Activated CD4-positive, alpha-beta T cell treated with anti-CD3 and anti-CD28 coated beads, Interleukin-2, amount 10 ng/mL, durations not matched to agents 7 days and 5 days (primary cell): ENCODE measurements at places on chromosomes 4 and X. TPM values are rescaled to one million over a fixed set of nuclear protein-coding genes. Genes with fewer than 3 reads are reported as not detected.

- no peak for DNase-seq
- H3K36me3 ChIP-seq, result no peaks in the 10 kb centered on the region
- no peaks in the 10 kb centered on the region for H3K4me1 ChIP-seq
Observed at GRCh38 chr4:89496851-89497250, 189.3 kb upstream of the GPRIN3 start.

The PSMD10 gene
- total RNA-seq, result 33.7 TPM

DNA sequence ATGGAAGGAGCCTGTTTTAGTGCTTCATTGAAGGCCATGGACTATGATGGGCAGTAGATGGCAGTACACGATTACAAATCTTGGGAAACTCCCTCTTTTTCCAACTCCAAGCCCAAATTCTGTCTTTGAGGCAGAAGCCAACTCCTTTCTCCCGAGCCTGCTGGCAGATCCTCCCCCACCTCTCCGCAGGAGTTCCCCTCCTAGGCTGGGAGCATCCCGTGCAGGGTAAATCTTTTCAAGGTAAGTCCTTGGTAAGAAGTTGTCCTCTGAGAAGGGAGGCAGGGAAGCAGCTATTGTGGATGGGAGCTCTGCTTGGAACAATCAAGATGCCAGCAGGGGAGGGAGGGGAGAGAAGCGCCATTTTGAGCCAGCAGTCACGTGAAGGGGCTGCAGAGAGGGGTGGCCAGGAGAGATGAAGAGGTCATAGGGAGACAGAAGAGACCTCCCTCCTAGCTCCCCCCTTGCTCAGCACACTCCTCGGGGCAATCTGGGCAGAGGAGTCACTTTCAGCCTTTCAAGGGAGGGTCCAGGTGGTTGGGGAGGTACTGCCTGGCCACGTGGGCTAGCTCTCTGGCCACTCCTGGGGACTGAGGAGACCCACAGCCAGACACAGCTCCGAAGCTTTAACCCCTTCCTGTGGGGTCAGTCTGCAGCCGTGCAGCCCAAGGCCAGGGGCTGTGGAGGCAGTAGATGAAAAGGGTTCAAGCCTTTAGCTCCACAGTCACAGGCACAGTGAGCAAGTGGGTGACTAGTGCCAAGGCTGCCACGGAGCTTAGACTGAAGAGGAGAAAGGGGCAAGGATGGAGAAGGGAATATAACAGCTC lies 9.6 kb downstream of the CC2D2A start:
- H3K27me3 ChIP-seq, result no peaks in the 10 kb centered on the region
- no peaks in the 10 kb centered on the region for H3K36me3 ChIP-seq
- peak; percentile 19 for DNase-seq

The TMEM156 gene
- total RNA-seq, result 19.5 TPM

DNA sequence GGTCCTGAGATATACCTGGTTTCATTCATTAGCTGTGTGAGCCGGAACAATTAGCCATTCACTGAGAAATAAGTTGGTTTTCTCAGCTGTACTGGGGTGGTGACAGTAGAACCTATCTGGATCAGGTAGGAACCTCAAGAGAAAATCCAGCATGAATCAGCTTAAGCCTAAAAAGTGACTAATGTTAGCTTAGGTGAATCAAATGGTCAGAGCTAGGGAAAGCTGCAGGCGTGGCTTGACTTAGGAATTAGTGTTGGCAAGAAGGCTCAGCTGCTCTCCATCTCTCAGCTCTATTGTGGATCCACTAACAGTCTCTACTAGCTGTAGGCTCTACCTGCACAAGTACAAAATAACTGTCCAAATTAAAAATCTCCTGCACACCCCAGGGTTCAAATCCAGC lies 1025.5 kb downstream of the RAB28 start:
- H3K27me3 ChIP-seq, result no peaks in the 10 kb centered on the region
- H3K27ac ChIP-seq, result no peak overlapping the region
- H3K36me3 ChIP-seq, result no peaks in the 10 kb centered on the region
- no peak overlapping the region for H3K4me3 ChIP-seq
- H3K4me1 ChIP-seq, result no peaks in the 10 kb centered on the region

- no peaks in the 10 kb centered on the region for H3K4me1 ChIP-seq
- DNase-seq, result no peak
- H3K4me3 ChIP-seq, result no peak overlapping the region
- no peaks in the 10 kb centered on the region for H3K27me3 ChIP-seq
- H3K36me3 ChIP-seq, result no peaks in the 10 kb centered on the region
- H3K27ac ChIP-seq, result no peak overlapping the region
Observed at GRCh38 chrX:43328358-43328946, 327.6 kb upstream of the MAOA start.

DNA sequence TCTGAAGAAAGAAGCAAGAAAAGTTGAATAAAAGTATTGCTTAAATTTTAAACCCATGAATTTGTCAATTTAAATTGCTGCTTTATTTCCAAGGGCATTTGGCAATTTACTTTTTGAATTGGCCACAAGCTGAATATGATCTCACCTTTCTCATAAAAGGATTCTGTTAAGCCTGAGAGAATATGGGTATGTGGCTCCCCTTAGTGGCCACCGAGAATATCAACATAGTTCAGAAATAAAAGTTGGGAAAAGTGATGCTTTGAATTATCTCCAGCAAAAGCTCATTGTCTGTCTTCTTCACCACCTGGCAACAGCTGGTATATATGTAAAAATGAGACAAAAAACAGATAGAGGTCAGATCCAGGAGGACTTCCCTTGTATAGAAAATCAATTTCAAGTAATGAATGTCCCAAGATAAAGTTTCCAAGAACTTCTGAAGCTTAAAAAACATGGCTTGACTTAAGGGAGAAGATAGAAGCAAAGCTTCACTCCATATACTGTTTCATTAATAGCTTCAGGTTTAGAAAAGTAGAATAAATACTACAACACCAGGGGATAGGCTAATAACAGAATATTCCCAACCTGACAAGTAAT lies 290.7 kb upstream of the FAM241A start:
- DNase-seq, result peak; percentile 29
- no peaks in the 10 kb centered on the region for H3K4me1 ChIP-seq
- no peak overlapping the region for H3K27ac ChIP-seq
- H3K27me3 ChIP-seq, result no peaks in the 10 kb centered on the region
- no peaks in the 10 kb centered on the region for H3K36me3 ChIP-seq

The CHST7 gene
- total RNA-seq, result 9.9 TPM

DNA sequence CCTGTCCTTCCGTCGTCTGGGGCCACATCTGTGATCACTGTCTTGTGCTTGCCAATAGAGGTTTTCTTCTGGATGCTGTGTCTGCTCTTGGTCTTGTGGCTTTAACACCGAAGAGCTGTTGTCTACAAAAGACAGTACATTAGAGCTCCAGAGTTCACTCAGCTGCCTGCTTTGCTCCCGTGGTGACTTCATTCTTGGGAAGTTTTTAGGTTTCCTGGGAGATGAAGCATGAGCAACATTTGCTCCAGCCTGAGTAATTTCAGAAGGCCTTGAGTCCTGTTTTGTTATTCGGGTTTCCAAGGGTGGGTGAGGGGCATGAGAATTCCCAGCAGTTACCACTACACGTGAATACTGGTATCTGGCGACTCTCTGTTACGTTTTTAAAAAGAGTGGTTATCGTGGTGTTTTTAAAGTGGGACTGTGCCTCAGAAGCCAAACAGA lies 189.2 kb downstream of the SHROOM3 start:
- no peak overlapping the region for H3K27ac ChIP-seq
- H3K27me3 ChIP-seq, result peaks cover 18% of the 10 kb centered on the region
- DNase-seq, result no peak
- H3K36me3 ChIP-seq, result no peaks in the 10 kb centered on the region
- no peak overlapping the region for H3K4me3 ChIP-seq

DNA sequence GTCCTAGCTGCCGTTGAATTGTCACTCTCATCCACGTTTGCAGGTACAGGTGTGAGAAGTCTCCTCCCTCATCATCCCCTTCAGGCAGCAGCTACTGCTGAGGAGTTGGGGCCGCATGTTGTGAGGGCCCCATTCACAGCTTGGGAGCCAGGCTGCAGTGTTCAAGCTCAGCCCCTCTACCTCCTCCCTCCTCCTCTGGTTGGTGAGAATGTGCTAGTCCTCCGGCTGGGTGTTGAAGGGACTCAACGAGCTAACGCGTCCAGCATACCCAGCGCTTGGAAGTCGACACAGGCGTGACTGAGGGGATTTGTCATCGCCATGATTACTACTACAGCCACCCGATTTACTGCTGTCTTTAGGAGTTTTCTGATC lies 82.0 kb upstream of the PSAPL1 start:
- no peak for DNase-seq
- no peaks in the 10 kb centered on the region for H3K4me1 ChIP-seq
- no peak overlapping the region for H3K4me3 ChIP-seq
- no peak overlapping the region for H3K27ac ChIP-seq

DNA sequence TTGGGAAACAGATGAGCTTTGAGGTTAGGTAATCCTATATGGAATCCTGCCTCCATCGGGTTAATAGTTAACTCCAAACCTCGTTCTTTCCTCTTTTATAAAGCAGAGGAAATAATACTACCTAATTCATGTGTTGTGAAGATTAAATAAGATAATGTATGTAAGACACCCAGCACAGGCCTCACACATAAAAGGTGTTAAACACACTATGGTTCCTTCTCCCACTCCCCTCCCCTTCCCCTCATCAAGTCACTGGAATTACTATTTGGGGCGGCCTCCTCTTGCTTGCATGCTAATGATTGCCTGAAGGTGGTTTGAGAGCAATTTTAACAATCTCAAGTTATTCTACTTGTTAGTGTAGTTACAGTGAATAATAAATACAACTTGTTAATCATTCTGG lies 404.4 kb upstream of the RASGEF1B start:
- no peak overlapping the region for H3K27ac ChIP-seq
- no peak overlapping the region for H3K4me3 ChIP-seq
- no peaks in the 10 kb centered on the region for H3K27me3 ChIP-seq
- H3K36me3 ChIP-seq, result no peaks in the 10 kb centered on the region
- H3K4me1 ChIP-seq, result no peaks in the 10 kb centered on the region

GRCh38 chrX:21885568-21885967 lies 29.8 kb downstream of the YY2 start:
- H3K4me3 ChIP-seq, result no peak overlapping the region
- H3K27ac ChIP-seq, result no peak overlapping the region
- no peaks in the 10 kb centered on the region for H3K27me3 ChIP-seq
- no peaks in the 10 kb centered on the region for H3K4me1 ChIP-seq
- H3K36me3 ChIP-seq, result peaks cover 15% of the 10 kb centered on the region

GRCh38 chr4:123325241-123325681 lies 71.3 kb upstream of the SPRY1 start:
- H3K4me1 ChIP-seq, result no peaks in the 10 kb centered on the region
- H3K27ac ChIP-seq, result no peak overlapping the region
- peaks cover 6% of the 10 kb centered on the region for H3K27me3 ChIP-seq
- DNase-seq, result no peak

- no peaks in the 10 kb centered on the region for H3K36me3 ChIP-seq
- DNase-seq, result peak; percentile 12
- H3K27ac ChIP-seq, result no peak overlapping the region
- H3K4me3 ChIP-seq, result peak overlapping the region; percentile 70
- peaks cover 32% of the 10 kb centered on the region for H3K4me1 ChIP-seq
- H3K27me3 ChIP-seq, result peaks cover 34% of the 10 kb centered on the region
Observed at GRCh38 chrX:150364347-150365050, 1.4 kb downstream of the MAMLD1 start.

The ITGB1BP2 gene
- 4.4 TPM for total RNA-seq

DNA sequence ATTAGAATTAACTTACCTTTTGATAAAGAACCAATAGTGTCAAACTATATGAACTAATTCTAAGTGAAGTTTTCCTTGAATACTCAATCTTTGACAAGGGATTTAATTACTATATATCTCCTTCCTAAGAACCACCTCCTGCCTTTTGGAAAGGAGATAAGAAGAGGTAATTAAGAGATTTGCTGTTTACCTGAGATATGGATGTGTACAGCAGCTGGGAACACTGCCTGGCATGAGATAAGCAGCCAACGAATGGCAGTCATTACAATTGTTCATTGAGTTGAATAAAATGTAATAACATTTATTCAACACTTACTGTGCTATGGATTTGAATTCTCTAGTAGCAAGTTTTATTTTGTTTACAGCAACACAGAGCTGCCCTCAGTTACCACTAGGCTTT lies 407.1 kb downstream of the SPOCK3 start:
- no peak for DNase-seq
- no peaks in the 10 kb centered on the region for H3K4me1 ChIP-seq
- H3K27ac ChIP-seq, result no peak overlapping the region
- no peaks in the 10 kb centered on the region for H3K36me3 ChIP-seq
- no peak overlapping the region for H3K4me3 ChIP-seq
- no peaks in the 10 kb centered on the region for H3K27me3 ChIP-seq

- no peaks in the 10 kb centered on the region for H3K36me3 ChIP-seq
- H3K4me3 ChIP-seq, result no peak overlapping the region
- no peak for DNase-seq
- H3K27me3 ChIP-seq, result no peaks in the 10 kb centered on the region
- no peaks in the 10 kb centered on the region for H3K4me1 ChIP-seq
- H3K27ac ChIP-seq, result no peak overlapping the region
Observed at GRCh38 chrX:122094611-122095010, 1047.2 kb downstream of the GLUD2 start.

The FOXR2 gene
- not detected for total RNA-seq

The ADH1C gene
- total RNA-seq, result not detected

The FMR1NB gene
- not detected for total RNA-seq

GRCh38 chrX:97806946-97807345 lies 923.2 kb downstream of the RPA4 start:
- no peaks in the 10 kb centered on the region for H3K36me3 ChIP-seq
- no peaks in the 10 kb centered on the region for H3K4me1 ChIP-seq
- H3K27ac ChIP-seq, result no peak overlapping the region
- no peak for DNase-seq

- no peak for DNase-seq
- no peak overlapping the region for H3K4me3 ChIP-seq
- peaks cover 25% of the 10 kb centered on the region for H3K4me1 ChIP-seq
- H3K36me3 ChIP-seq, result peaks cover 8% of the 10 kb centered on the region
- H3K27me3 ChIP-seq, result no peaks in the 10 kb centered on the region
Observed at GRCh38 chrX:119579414-119579813, 5.1 kb downstream of the UBE2A start.

The USP17L28 gene
- total RNA-seq, result not detected

- peaks cover 12% of the 10 kb centered on the region for H3K27me3 ChIP-seq
- no peaks in the 10 kb centered on the region for H3K36me3 ChIP-seq
- no peak overlapping the region for H3K4me3 ChIP-seq
- no peak overlapping the region for H3K27ac ChIP-seq
Observed at GRCh38 chr4:155640751-155641150, 25.9 kb upstream of the GUCY1A1 start.

DNA sequence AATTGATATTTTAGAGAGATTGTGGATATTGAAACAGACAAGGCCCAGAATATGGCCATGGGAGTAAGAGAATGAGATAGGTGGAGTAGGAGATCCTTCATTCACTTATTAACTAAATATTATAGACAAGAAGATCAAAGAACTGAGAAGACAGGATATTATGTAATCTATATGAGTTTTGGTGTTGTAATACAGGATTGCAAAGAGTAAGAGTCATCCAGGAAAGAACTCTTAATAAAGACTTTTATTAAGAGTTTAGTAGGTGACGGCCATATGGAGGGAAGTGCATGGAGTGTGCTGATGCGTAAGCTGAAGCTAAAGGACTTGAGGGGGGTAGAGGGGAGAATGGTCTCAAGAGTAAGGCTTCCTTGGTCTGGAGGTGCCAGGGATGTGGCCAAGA lies 153.7 kb downstream of the VEGFC start:
- no peak for DNase-seq
- H3K36me3 ChIP-seq, result no peaks in the 10 kb centered on the region
- no peaks in the 10 kb centered on the region for H3K4me1 ChIP-seq
